Pulmonary artery endothelial cell (primary cell): ENCODE measurements at places on chromosomes 7 and 10.

GRCh38 chr10:47321521-47322195 is 596 bp upstream of the GDF2 start:
- DNase-seq, result no peak

GRCh38 chr10:106410331-106410730 is 754.2 kb downstream of the SORCS1 start:
- no peak for DNase-seq

DNA sequence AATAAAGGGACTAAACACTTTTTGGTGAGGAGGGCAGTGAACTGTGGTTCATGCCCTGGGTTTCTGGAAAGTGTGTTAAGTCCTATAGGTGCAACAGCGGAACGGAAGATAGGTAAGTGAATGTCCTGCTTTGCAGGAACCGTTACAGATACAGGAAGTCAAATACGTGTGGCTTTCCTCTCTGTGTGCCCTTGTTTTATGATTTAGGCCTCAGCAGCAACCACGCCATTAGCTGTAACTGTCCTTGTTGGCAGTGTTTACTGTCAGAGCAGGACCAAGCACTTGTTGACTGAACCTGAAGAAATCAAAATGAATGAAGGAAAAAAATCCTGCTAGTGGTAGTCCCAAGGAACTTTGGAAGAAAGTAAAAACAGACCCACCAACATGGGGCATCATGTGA is 150.3 kb downstream of the PIP4K2A start:
- no peak for DNase-seq

DNA sequence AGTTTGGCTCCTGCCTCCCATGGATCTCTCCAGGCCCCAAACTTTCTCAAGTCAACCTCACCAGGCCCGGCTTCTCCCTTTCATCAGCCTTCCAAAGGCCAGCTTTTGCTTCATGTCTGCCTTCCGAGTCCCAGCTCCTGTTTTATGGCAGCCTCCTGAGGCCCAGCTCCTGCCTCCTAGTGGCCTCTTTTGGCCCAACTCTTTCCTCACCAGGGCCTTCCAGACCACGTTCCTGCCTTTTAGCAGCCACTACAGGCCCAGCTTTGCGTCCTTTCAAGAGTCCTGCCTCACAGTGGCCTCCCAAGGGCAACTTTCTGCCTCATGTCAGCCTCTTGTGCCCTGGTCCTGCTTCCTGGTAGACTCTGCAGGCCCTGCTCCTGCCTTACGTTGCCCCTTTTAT is 15.3 kb upstream of the TMEM248 start:
- no peak for DNase-seq

DNA sequence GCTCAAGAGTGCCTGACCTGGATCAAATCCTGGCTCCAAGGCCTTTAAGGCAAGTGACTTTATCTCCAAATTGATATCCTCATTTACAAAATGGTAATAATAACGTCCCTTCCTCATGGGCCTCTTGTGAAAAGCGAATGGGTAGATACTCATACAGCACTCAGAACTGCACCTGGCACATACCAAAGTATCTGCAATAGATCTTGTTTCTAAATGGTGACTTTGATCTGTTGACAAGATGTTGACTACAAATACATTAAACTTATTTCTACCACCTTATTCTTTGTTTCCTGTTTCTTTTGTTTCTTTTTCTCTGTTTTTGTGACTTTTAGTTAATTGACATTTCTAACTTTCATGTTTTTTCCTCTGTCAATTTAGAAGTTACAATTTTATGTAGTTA is 53.0 kb downstream of the RNLS start:
- DNase-seq, result no peak

GRCh38 chr10:66218289-66218688 is 707.5 kb upstream of the LRRTM3 start:
- DNase-seq, result no peak

GRCh38 chr10:32366111-32366510 is 19.2 kb upstream of the EPC1 start:
- no peak for DNase-seq

GRCh38 chr7:25622695-25623094 is 394.4 kb upstream of the NPVF start:
- DNase-seq, result no peak

GRCh38 chr10:13704964-13705363 is 118.2 kb downstream of the PRPF18 start:
- DNase-seq, result no peak

DNA sequence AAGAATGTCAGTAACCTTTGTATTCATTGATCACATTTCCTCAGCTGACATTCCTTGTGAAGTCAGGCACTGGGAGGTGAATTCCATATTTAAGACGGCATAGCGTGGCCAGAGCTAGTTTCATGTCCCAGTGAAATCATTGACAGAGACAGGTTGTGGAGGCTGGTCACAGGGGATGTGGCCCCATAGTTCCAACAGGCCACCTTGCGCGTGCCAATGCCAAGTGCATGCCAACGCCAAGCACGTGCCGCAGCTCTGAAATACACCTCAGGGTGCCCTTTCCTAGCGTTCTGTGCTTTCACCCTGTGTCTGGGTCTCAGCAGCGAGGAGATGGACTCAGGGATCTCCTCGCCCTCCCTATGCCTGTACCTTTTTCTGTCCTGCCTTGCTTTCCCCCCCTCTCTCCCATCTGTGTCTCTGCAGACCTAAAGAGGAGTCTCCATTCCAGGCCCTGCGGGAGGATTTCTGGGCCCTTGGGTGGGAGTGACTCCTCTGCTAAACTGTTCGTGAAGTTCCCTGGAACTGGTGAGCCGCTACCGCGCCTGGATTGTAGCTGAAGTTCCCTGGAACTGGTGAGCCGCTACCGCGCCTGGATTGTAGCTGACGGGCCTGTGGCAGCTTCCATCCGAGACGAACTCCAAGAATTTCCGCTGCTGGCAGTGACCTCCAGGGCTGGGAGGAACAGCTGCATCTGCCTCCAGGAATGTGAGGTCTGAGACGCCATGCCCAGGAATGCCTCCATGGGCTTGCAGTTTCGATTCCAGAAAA is 19.7 kb downstream of the AQP1 start:
- DNase-seq, result no peak

DNA sequence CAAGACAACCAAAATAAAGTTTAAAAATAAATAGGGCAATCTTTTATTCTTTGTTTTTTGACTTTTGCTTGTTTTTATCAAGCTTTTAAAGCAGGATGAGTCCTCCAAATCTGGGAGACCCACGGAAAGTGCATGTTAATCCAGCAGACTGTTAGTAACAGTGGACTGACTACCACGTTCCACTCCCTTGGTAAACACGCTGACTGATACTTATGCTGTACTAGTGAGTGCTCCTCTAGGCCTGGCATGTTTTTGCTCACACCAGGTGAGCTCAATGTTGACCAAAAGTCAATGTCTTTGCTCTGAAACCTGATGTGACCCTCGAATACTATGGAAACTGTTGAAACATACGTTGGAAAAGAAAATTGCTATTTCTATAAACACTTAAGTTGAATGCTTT is 88.4 kb downstream of the KIAA1549 start:
- DNase-seq, result no peak

DNA sequence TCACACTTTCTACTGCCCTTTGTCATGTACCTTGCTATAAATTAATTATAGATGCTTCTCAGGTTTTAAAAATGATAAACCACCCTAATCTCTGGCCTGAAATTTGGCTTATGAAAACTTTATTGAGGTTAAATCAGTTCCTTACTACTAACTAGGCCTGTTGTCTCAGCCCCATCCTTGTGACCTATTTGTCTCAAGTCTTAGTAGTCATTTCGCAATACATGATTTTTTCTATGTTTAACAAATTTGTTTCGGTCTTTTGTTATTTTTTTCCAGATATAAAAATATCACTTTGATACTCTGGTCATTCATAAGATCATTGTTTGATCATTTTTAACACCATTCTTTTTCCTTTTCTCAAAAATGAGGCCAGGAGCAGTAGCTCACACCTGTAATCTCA is 411.6 kb downstream of the GFRA1 start:
- no peak for DNase-seq

DNA sequence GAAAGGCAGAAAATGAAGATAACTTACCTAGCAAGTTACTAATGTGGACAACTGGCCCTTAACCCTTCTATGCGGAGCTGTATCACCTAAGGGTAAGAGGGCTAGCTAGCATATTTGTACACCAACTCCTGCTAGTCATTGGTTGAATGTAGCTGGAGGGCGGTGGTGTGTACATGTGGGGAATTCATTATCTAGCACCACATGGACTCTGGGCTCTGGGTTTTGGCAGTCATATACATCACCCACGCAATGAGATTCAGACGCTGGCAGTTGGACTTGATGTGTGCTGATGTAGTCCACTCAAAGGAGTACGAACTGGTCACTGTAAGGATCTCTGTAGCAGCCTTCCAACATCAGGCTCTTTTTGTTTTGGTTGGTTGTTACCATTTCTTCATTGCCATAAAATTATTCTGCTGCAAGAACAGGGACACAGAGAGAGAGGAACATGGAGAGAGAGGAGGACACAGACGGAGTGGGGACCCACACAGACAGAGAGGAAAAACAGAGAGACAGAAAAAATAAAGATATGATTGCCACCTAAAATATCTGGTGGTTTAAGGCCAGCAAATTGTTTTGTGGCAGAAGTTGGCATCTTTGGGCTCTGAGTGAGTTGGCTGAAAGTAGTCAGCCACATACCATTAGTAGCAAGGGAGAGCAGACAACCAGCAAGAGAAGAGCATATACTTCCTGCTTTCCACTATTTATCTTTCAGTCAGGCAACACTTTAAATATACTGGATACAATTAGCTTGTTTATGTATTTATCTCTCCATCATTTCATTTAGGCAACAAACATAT is 76.7 kb upstream of the MTPN start:
- DNase-seq, result no peak

- no peak for DNase-seq
Measured at GRCh38 chr7:116836911-116837310, 25.5 kb upstream of the CAPZA2 start.

- DNase-seq, result no peak
Measured at GRCh38 chr10:7206412-7207100, 204.3 kb downstream of the SFMBT2 start.

DNA sequence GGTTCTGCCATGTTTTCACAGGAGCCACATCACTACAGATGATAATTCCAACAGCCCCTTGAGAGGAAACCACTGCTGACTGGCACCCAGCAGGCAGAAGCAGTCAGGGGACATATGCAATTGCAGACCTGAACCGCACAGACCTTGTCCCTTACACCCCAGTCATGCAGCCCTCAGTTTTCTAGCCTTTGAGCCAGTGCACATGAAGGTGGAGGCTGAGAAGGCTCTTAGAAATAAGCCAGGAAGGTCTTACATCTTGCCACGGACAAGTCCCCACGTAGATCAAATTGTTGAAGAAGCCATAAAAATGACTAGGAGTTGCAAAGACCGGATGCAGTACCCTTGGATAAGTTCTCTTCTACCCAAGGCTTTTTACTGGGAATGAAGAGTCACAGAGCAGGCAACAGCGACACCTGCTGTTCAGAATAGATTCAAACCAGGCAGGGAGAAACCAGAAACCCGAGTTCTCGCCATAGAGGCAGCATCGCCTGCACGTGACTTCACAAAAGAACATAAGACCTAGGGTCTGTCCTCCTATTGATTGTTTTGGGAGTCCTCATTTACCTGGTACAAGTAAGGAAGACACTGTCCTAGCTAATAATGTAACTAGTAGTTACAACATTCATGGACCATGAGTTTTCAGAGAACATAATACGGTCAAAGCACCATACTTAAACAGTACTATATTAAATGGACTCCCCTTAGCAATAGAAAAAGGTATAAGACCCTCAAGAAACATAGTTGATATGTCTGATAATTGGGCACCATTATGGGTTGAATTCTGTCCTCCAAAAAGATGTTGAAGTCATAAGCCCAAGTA is 11.1 kb downstream of the STEAP1B start:
- peak; percentile 52 for DNase-seq

- no peak for DNase-seq
Measured at GRCh38 chr7:100801833-100802568, 25.3 kb downstream of the EPHB4 start.

DNA sequence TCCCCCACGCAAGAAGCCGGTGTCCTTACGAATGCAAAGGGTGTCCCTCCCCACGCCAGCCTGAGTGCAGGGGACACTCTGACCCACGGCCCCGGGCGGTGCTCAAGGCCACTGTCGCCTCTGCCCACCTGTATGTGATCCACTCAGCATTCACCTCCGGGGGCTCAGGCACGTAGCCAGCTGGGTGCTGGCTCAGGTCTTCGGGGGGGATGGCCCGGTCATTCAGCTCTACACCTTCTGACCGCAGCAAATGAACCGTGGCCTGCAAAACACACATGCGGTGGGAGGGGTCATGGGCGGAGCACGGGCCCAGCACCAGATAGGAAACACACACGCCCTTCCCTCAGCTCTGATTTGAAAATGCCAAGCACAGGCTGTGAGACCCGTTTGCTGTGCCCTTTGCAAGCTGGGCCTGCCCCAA is 25.9 kb downstream of the CFAP46 start:
- no peak for DNase-seq

- DNase-seq, result no peak
Measured at GRCh38 chr7:47393406-47393805, 188.5 kb downstream of the TNS3 start.

DNA sequence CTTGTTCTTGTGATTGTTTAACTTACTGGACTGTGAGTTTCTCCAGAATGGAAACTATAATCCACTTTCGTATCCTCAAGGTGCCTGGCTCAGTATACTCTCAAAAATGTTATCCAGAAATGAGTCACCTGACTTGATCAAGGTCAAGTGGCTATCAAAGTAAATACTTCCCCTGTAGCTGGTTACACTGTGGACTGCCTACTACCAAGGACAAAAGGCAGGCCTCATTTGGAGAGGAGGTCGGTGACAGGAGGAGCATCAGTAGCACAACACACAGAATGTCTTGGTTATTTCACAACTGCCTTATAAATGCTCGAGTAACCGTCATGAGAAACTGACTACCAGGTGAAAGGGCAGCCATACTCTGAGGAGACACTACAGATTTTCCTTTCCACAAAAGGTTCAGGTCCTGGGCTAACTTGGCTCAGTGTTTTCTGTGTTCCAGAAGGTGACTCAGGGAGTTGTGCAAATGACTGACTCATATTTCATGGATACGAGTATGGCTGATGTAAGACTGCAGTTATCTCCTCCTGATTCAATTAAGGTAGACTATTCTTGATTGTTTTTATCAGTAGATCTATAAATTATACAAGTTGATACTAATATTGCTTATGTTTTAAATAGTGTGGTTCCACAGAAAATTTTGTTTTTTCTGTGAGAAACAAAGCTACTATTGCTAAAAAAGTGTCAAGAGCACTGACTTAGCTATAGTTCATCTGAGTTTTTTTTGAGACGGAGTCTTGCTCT is 4.2 kb upstream of the CCNY start:
- peak; percentile 33 for DNase-seq

DNA sequence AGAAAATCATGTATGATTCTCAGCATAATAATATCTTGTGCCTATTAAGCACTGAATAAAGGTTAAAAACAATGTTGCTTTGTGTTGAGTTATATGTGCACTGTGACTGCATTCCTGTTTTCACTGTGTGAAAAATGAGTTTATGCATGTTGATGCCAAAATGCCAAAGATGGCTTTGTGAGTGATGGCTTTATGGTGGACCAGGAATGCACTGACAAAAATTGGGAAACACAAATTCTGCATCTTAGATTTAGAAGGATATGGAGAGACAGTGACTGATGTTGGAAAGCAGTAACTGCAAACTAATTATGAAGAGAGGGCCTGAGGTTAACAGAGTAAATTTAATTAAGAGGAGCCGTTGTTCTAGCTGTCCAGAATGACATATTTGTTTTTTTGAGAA is 440.4 kb downstream of the KIF20B start:
- no peak for DNase-seq

GRCh38 chr10:77949167-77949566 is 22.6 kb upstream of the DLG5 start:
- DNase-seq, result no peak

- DNase-seq, result no peak
Measured at GRCh38 chr10:3180355-3181025, 7.9 kb upstream of the PITRM1 start.
